ENCODE measurements at places on chromosomes 5 and 9. TPM values are rescaled to one million over a fixed set of nuclear protein-coding genes. Genes with fewer than 3 reads are reported as not detected.

Gene KIF4B
- not detected for polyA plus RNA-seq

Gene SAXO1
- not detected for polyA plus RNA-seq

Gene TEX48
- polyA plus RNA-seq = not detected

Gene TCERG1
- 10.5 TPM for polyA plus RNA-seq

Gene CTNND2
- polyA plus RNA-seq = 14.2 TPM

Gene VCAN
- polyA plus RNA-seq = 5.0 TPM

Gene N4BP3
- polyA plus RNA-seq = 0.58 TPM

Gene F2R
- polyA plus RNA-seq = 1.7 TPM

Gene HTR1A
- not detected for polyA plus RNA-seq

Gene ARID3C
- polyA plus RNA-seq = not detected

Gene KIF27
- 1.3 TPM for polyA plus RNA-seq

Gene INSYN2B
- polyA plus RNA-seq = not detected

Gene FBP2
- 0.58 TPM for polyA plus RNA-seq

Gene GPR151
- not detected for polyA plus RNA-seq

Gene SPINK7
- 2.0 TPM for polyA plus RNA-seq

Gene PRLR
- polyA plus RNA-seq = 0.61 TPM

Gene SLC23A1
- not detected for polyA plus RNA-seq
